ENCODE measurements at places on chromosomes 1 and 21.
A peak's percentile ranks its signal among the peaks of the same experiment; 100 is the strongest.

DNA sequence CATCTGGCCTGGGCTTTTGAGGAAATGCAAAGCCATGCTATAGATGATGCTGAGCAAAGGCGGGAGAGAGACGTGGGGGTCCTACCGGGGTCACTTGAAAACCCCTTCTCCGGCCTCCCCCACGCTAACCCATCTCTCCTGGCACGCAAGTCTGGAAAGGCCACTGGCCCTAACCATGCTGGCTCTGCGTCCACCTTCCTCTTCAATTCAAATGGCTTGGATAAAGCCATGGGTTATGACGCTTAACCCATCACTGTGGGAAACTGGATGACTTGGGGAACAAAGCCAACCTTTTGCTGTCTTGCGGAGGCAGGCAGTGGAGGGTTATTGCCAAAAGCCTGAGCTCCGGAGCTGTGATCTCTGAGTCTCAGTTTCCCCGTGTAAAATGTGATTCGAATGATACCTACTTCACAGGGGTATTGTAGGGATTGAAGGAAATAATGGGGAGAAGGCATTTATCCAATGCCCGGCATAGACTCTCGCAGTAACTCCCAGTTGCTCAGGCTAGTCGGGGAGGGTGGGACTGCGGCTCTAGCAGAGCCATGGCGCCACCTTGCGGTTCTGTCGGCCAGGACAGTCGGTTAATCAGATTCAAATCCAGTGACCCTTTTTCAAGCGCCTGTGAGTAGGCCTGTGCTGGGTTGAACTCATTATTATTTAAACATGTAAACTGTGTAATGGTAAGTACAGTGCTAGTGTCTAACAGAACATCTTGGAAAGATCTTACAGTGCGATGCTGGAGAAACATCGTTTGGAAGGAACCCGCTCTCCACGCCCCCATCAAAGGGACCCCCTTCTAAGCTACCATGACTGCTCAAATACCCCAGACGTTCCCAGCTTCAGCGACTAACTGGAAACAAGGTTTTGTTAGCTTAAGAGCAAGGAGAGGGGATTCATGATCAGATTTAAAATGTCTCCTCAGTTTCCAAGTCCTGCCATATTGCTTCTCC is 20.3 kb downstream of the NEK2 start:
- DNase-seq: peak; percentile 61

- no peak for DNase-seq
These were observed 115.9 kb upstream of the CHRM3 start for GRCh38 chr1:239270509-239270908.

- no peak for DNase-seq
These were observed 278.6 kb upstream of the AJAP1 start for GRCh38 chr1:4375812-4376211.

DNA sequence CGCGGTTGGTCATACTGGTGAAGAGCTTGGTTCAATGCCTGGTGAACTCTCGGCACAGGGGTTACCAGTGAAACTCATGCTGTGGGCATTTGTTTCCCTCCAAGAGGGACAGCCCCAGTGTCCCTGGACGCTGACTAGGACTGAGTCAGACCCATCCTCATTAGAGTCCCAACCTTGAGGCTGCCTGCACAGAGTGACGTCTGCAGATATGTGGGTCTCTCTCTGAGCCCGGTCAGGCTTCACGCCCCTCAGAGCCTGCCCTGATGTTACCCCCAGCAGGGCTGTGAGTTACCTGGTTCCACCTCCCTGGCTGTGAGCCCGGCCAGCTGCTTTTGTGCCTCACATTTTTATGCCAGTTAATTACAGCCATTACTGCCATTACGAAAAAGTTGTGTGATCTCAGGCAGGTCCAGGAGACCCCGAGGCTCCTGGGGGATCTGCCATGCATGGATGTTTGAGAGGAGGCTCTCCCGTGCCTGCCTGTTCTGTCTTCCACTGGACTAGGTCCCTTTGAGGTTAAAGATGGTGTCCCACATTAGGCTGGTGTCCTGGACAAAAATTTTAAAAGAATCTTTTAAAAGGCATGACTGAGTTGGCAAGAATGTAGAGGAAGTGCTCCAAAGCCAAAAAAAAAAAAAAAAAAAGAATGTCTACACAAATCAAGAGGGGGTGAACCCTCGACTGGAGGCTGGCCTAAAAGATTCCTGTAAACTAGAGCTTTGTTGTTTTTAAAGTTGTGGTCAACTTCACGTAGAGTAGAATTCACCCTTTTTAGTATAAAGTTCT is 36.6 kb upstream of the PADI1 start:
- peak; percentile 77 for DNase-seq

DNA sequence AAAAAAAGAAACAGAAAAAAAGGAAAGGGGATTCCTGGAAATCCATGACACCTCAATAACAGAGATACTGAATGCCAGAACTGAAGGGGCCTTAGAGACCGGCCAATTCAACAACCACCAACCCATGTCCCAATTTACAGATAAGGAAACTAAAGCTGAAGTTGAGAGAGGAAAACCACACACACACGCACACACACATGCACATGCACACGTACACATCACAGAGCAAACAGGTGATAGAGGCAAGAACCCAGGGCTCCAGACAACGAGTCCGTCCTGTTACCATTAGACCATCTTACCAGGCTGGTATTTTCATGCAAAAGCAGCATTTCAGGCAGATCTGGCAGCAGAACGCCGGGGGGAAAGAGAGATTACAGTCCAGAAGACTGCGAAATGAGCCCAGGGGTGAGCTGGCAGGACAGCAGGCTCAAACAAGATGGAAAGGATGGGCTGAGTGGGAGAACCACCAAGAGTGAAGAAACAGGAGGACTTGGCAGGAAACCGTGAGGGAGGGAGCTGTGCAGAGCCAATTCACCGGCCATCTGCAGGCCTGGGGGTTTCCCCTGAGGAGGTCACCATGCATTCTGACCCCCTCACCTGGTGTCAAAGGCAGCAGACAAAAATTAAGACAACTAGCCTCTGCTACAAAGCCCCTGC is 43.5 kb downstream of the PAFAH2 start:
- DNase-seq: no peak

DNA sequence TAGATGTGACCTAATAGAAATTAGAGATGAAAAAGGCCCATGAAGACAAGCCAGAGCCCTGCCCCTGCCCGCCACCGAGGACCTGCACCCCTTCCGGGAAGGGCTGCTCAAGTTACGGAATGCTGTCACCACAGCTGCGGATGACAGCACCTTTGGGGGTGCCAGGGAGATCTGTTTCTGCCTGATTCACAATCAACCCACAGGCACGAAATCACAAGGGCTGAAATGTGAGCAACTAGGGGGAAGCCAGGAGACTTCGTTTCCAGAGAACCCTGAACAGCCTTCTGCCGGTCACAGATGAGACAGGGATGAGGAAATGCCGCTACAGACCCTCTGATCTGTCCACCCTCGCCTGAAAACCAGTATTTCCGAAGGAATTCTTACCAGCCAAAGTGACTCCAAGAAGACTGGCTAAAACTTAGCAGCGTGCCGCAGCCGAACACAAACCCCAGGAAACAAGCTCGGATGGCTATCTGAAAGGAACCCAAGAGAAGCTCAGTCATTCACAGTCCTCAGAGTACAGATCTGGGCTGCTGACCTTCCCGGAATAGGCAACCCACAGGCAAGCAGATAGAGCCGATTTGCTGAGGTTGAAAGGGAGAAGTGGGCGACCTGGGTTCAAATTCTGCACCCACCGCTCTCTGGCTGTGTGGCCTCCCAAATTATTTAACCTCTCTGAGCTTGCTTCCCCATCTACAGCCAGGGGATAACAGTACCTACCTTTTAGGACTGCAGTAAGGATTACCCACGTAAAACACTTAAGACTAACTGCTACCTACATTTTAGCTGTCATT is 1.1 kb downstream of the ICMT start:
- DNase-seq: no peak

GRCh38 chr1:158087320-158087927 is 93.3 kb upstream of the CD1D start:
- peak; percentile 40 for DNase-seq

DNA sequence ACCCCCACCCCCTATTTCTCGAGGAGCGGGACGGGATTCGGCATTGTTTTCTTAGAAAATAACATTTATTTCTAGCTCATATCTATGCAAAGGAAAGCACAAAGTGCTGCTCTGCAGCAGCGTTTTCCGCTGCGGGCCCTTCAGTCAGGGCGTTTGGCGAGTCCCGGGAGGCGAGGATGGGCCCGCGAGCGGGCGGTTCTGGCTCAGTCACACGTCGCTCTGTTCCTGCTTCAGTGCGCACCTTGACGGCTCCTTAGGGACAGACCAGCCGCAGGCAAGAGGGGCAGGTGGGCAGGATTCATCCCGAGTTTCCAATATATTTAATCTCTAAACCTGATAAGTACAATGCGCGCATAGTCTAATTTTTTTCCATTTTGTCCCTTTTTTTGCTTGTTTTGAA is 5.7 kb downstream of the DMRTA2 start:
- DNase-seq: no peak

DNA sequence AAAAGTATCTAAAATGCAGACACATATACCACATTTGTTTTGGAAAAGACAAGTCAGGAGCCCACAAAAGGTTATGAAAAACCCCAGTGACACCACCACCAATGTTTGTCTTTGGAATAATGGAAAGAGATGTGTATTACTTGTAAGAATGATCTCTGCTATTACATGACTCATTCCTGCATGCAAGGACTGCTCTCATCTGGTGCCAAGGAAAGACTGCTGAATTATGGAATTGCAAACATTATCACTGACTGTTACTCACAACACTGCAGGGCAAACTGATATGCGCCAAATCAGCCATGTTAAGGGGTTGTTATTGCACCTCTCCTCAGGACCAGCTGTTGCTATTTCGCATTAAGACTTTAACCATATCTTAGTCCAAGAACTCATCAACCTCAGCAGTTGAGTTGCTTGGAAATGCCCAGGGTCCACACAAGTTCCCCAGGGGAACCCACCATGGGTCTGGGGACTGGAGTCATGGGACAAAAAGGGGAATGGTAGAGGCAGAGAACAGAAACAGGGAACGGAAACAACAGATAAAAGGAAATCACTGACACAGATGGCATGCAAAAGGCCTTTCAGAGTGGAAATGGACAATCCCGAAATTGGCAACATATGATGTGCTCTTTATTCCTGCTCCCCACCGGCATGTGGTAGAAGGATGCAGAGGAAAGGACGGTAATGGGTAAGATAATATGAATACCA is 34.4 kb downstream of the CAPZB start:
- DNase-seq: peak; percentile 85

DNA sequence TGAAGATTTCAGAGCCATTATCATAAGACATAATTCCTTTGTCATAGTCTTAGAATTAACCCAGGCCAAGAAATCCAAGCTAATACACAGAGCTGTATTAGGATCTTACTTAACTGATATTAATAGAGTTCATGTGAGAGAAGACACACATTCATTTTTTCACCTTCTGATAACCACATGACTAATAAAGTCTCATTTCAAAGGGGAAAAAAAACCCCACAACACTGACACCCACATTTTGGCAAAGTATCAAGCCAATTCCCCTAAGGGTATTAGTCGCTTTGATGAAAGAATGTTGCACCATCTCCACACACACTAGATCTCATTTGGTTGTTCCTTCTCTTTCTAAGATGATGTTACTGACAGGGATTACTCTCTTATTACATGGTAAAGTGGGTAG is 344.4 kb upstream of the ESRRG start:
- DNase-seq: no peak

DNA sequence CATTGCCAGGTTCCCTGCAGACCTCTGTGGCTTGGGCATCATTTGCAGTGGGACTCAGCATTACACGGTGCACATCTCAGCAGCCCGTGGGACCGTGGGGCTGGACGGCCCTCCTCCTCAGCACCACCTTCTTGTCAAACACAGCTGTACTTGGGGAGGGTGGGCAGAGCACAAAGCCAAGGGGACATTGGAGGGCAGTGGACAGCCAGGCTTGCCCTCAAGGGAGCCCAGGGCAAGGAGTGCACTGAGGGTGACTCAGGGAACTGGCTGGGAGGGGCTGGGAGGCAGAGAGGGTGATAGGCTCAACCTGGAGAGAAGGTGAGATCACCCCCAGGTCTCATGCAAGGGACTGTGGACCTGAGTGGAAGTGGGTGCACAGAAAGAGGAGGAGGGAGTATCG is 3.4 kb downstream of the CAPN9 start:
- DNase-seq: no peak

DNA sequence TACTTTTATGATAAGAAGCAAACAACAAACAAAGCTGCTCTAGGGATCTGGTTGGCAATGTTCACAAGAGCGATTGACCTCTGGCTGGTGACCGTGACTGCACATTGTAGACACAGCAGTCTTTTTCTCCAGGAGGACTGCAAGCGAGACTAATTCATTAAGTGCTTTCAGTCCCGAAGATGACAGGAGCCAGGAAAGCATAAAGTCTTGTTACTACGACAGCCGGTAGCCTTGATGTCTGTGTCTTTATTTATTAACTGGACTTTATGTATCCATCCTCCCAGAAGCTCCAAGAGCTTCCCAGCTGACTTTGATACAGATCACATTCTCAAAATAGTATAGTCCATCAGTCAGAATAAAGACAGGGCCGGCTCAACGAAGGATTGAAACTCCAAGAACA is 18.2 kb downstream of the FAM163A start:
- DNase-seq: no peak

DNA sequence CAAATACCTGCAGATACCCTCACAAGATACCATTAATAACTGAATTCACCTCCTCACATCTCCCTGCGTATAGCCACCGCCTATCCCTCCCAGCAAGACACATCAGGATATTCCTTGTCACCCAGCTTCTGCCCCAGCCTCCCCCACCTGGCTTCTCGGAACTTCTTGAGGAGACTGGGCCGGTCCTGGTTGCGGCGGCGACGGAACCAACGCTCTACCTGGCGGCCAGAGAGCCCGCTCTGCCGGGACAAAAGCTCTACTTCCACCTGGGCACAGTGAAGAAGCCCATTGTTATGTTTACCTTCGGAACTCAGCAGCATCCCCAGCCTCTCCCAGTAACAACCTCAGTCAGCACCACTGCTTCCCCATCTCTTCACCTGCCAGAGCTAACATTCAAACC is 6.7 kb downstream of the CERS2 start:
- no peak for DNase-seq

DNA sequence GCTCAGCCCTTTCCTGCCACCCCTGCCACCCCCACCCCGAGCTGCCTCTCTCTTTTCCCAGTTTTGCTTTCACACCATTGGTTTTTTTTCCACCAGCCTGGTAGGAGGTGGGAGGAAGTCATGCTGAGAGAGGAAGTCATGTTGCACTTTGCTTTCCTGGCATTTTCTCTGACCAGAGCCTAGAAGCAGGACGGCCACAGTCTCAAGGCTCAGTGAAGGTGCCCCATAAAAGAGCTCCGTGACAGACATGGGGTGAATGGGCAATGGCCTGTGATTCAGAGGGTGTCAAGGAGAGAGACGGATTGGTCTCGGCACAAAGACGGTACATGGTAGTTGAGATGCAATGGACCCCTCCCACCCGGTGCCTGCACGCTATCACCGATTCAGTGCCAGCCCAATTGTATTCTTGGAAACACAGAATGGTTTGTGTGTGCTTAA is 42.1 kb upstream of the DMRTB1 start:
- DNase-seq: no peak

- DNase-seq: no peak
These were observed 29.4 kb downstream of the KAZN start for GRCh38 chr1:14627608-14628489.

- DNase-seq: no peak
These were observed 56.2 kb downstream of the DPYD start for GRCh38 chr1:97864615-97865014.

Data from GM04504 (cell line).